ENCODE measurements at places on chromosomes 3 and 15.

- no peak for DNase-seq
Measured at GRCh38 chr3:68123231-68123630, 468.8 kb upstream of the SUCLG2 start.

- no peak for DNase-seq
Measured at GRCh38 chr15:38216763-38217162, 35.9 kb upstream of the SPRED1 start.

DNA sequence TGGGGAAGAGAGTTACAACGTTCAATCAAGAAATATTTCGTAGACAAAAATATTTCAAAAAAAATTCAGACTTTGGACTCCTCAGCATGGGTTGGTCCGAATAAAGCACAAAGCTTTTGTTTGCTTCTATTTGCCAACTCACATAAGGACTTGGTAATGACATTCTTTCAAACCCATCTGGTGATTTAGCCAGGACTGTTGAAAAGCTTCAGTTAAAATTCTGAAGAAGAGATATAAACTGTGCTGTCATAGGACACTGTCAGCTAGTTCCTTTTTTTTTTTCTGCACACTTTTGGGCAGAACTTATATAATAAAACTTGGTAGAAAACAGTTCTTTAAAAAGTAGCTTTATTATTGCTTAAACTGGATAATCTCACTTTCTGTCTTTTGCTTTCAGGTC lies 660.8 kb upstream of the SGO1 start:
- DNase-seq: no peak

DNA sequence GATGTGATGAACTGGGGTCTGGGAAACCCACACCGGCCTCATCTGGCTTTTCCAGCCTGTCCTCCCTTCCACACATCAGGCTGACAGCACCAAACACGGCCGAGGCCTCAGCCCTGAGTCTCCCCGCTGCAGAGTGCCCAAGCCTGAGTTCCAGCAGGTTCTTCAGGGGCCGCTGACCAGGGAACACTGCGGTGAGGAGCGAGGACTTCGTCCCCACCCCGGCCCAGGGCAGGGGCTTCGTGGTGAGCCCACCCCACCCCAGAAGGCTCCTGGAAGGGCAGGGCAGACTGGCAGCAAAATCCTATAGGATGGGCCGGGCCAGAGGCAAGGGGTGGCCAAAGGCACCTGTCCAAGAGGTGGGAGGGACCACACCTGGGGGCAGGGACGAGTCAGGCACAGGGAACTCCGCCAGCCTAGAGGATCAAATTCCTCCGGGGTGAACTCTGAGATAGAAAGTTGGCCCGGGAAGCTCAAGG lies at the start of gene SLC51A:
Gene SLC51A, plus strand, starts transcription at position 446 of the 476 bp plus-strand sequence. CDS start 179 bp downstream, outside the sequence.
- DNase-seq: no peak

- no peak for DNase-seq
Measured at GRCh38 chr15:90029024-90029423, 27.9 kb downstream of the ZNF710 start.

DNA sequence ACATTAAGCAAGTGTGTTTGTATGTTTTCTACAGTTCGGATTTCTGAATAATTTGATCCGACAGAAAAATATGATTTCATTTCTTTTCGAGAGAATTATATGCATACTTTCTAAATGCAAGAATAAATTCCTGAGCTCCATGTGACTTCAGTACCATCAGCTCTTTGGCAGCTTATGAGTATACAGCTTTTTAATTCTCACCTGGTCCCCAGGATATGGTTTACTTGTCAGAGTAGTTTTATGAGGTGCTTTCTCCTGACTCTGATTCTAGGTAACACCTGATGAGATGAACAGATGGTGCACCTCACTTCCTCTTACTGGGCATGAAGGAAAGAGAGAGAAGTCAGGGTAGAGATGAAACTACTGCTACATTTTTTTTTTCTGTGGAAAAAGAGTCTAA lies 3.1 kb downstream of the HGD start:
- no peak for DNase-seq

All from activated naive CD4-positive, alpha-beta T cell treated with Interleukin-2 at 50 U/mL for 16 hours (primary cell).